ENCODE measurements at places on chromosomes 12 and 14.

DNA sequence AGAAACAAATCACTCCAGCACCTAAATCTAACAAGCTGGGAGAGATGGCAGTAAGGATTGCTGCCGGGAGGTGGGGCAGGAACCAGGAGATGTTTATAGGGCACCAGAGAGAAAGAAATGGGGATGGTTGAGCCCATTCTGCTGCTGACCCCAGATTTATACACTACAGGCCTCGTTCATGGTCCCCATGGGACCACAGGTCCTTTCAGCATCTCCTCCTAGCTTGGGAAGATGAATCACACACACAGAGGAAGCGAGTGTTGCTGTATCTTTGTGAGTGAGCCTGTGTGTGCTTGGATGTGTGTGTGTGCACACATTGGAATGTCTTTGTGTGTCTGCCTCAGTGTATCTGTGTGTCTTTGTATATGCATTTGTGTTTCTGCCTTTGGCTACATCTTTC is 49.7 kb upstream of the FICD start:
- no peak for DNase-seq

DNA sequence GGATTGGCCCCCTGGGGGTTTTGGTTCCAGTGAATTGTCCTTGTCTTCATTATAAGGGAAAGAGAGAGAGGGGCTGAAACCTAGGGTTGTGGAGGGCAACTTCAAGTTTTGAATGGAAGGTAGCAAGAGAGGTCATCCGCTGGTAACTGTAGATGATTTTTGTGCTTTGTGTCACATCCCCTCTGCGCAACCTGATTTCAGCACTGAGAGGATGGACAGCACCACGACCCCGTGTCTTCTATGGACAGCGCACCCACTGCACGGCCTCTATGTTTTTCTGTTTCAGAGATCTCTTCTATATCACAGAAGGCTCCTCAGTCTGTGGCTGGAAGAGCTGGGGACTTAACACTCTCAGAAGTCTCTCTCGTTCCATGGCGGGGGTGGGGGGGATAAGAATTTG is 127.0 kb upstream of the RPH3A start:
- peak; percentile 35 for DNase-seq

GRCh38 chr12:2895051-2895451 is 4.4 kb downstream of the TULP3 start:
- DNase-seq: no peak

DNA sequence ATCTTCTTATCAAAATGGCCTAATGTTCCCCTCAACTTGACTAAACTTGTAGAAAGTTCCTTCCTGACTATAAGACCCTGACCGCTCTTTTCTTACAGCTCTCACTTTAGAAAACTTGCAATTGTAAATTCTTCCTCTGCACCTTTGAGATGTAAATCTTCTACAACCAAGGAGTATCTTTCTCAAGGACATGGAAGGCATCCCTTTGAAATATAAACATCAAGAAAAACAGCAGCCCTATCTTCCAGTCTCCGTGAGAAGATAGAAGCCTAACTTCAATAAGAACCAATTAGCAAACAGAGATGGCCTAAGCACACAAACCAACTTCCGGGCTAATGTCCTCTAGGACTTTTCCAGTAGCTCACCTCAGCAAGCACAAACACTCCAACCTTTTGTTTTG is 210.3 kb downstream of the CPNE8 start:
- no peak for DNase-seq

GRCh38 chr14:36658123-36659009 is 3.3 kb upstream of the PAX9 start:
- DNase-seq: no peak

- no peak for DNase-seq
Observed at GRCh38 chr12:116919706-116920485, 9.1 kb downstream of the FBXW8 start.

DNA sequence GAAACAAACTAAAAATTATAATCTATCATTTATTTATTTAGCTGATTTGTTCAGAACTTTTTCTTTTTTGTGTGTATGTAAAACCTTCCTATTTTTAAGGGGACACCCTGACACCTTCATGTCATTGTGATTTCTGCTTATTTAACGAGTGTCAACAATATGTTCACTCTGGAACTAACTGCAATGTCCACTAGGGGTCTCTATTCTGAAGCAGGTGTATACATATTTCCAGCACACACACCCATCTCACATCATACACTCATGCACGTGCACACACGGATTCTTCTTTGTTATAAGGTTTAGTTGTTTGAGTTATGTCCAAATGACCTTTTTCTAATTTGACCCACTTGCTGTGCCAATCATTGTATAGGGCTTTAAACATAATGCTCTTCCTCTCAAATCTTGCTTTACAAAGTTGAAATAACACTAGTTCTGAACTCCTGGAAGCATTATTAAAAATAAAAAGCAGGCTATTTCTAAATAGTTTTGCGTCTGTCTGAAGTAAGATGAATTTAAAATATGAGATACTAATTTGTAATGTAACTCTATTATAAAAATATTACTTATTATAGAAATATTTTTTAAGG is 15.5 kb downstream of the E2F7 start:
- no peak for DNase-seq

DNA sequence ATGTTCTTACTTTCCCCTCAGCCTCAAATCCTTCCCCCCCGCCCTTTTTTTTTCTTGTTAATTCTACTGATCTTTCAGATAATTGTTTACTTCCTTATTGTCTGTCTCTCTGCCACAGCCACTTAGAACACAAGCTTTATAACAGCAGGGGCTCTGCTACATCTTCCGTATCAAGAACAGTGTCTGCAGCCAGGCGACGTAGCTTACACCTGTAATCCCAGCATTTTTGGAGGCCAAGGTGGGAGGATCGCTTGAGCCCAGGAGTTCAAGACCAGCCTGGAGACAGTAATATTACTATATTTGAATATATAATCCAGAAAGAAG is 5.4 kb downstream of the SOS2 start:
- no peak for DNase-seq

DNA sequence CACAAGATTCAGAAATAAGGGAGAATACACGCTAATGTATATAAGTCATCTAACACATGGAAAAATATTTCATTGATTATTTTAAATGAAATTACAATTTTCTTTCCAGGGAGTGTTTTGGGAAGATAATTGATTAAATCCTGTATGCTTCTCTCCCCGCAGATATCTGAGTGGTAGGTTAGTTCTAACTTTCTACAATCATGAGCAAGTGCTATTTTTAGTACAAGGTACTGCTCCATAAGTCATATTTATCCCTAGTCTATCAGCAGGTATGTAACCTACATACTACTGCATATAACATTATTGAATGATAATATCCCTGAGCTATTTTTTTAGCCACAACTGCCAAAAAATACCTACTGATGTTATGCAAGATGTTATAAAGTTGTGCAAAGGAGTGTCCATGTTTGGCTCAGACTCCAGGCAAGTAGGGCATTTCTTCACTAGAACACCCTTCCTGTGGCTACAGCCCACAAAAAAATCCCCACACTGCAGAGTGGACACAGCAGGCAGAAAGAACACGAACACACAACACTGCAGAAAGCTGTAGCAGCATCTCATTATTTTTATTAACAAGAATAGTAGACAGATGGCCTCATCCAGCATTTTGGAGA is 87.0 kb downstream of the SEC23A start:
- no peak for DNase-seq

DNA sequence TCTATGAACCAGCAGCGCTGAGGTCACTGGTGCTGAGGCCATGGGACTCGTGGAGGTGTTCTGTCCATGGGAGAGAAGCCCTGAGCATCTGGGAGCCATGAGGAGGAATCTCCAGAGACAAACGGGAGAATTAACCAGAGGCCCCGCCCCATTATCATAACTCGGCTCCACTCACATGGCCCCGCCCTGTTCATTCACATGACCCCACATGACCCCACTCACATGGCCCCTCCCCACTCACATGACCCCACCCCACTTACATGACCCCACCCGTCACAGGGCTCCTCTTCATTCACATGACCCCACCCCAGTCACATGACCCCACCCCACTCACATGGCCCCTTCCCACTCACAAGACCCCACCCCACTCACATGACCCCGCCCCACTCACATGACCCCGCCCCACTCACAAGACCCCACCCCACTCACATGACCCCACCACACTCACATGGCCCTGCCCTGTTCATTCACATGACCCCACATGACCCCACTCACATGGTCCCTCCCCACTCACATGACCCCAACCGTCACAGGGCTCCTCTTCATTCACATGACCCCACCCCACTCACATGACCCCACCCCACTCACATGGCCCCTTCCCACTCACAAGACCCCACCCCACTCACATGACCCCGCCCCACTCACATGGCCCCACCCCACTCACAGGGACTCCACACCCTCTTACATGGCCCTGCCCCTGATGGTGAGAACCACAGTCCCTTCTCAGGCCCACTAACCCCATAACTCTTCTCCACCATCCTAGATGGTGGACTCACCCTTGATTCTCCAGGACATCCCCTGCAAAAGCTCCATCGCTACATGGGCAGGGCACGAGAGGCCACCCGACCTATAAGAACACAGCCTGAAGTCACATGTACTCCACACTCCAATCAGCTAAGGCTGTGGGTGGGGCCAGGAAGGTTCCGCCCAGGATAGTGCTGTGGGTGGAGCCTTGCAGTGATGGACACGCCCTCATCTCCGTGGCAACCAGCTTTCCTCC is 151.1 kb upstream of the SFSWAP start:
- no peak for DNase-seq

- DNase-seq: no peak
Observed at GRCh38 chr14:86039176-86039575, 509.2 kb downstream of the FLRT2 start.

DNA sequence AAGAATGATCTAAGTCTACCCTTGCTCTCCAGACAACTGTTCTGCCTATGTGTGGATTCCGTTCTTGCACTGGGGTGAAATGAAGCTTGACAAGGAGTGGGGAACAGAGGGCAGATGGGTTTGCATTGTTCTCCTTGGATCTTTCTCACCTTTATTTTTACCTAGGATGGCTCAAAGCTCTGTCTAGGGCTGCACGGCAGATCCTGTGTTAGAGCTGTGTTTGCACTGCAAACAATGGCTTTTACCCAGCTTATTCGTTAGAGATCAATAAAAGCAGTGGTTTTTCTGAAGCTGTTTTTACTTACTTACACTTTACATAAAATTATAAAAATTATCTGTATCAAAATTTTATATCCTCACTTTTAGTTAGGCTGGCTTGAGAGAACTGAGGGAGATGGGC is 105.1 kb downstream of the LRIG3 start:
- no peak for DNase-seq

DNA sequence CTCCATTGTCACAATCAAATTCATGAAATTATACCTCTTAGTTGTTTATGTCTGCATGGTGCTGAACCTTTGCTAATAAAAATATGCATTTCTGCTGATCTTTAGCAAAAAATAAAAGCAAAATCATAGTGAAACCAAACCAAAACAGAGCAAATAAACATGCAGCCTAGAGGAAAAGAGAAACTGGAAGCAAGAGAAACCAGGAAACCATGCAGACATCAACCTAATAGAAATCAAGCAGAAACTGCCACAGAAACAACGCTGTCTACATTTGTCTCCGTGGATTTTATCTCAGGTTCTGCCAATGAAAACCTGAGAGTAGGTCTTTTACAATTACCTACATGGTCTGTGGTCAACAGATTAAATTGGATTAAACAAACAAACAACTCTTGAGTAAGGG is 173.7 kb downstream of the SYT10 start:
- DNase-seq: no peak

DNA sequence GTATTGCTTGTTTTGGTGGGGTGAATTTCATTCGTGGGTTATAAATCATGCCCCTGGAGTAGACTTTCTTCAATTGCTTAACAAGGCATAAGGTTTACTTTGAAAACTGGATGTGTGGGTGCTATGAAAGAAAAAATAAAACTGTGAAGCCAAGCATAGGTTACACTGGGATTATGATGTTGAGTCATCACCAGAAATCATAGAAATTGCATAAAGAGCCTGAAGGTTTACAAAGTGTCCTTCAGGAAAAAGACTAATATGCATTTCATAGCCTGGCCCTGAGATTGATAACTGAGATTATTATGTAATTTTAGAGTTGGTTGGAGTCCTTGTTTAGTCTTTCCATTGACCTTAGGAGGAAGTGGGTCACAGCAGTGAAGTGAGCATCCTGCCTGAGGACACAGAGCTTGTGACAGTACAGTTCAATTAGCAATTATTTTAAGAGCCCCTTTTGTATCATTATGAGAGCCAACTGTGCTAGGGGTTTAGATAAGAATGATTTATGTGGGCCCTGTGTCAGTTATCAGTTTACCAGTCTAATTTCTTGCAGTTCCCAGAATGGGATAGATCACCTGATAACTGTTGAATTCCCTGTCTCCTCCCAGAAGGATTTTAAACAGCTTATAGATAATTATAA is 13.6 kb downstream of the LRRK2 start:
- no peak for DNase-seq
